ENCODE measurements at places on chromosomes 16 and 17.

GRCh38 chr17:78401246-78401645, 22.8 kb downstream of the PGS1 start:
- DNase-seq = no peak

DNA sequence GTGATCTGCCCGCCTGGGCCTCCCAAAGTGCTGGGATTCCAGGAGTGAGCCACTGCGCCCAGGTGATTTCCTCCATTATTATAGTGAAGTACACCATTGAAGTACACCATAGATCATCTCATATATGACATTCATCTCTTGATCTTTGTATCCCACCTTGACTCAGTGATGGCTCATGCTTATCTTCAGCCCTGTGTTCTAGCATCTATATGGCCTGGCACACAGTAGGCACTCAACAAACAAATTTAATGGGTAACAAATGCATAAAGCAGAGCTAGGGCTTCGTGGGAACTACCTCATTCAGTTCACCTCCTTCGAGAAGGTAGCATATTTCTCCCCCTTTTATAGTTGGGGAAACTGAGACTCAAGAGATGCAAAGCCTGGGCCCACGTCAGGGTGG, 952 bp downstream of the ENKD1 start:
- DNase-seq = no peak

GRCh38 chr17:61248399-61248798, 151.2 kb upstream of the TBX2 start:
- DNase-seq = no peak

DNA sequence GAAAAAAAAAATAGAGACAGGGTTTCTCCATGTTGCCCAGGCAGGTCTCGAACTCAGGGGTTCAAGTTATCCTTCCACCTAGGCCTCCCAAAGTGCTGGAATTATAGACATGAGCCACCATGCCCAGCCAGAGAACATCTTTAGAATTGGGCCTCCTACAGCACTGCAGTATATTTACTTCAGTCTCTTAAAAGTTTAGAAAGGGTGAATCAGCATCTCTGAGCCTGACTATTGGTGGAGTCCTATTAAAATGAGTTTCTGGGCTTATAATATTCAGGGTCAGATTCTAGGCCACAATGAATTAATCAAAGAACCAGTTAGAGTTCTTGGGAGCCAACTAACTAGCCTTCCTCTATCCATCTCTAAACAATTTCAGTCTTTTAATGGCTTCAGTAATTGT, 22.8 kb downstream of the TADA2A start:
- no peak for DNase-seq

GRCh38 chr17:59018019-59018418, 88.7 kb downstream of the TRIM37 start:
- no peak for DNase-seq

DNA sequence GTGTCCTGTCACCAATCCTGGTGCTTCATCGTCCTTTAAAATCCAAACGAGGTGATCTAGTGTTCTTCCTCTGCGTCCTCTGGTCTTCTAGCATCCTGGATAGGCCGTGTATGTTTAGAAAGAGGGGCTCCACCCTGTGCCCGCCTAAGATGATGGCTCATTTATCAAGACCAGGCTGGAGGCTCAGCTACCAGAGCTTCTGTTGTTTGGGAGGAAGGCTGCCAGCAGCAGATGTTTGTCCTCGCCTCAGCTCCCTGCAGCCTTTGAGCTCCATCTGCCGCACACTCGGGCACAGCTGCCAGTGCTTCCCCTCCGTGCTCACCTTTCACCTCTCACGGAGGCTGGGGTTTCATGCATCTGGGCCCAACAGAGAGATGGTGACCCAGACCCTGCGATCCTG, 954.7 kb upstream of the RBFOX1 start:
- no peak for DNase-seq

DNA sequence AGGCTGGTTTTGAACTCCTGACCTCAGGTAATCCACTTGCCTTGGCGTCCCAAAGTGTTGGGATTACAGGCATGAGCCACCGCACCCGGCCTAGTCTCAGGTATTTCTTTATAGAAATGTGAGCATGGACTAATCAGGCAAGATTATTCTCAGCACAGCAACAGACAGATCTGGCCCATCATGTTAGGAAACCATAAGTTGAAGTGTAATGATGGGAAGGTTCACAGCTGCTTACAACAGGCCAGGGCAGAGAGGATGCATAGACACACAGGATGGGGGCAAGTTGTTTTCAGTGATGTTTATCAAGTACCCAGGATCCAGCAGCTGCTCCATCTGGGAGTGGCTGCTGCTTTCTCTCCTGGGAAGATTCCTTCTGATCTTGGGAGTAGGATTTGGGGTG, 16.6 kb upstream of the NOS2 start:
- DNase-seq = no peak

- DNase-seq = no peak
These were observed 7.6 kb downstream of the SNN start for GRCh38 chr16:11675561-11676511.

DNA sequence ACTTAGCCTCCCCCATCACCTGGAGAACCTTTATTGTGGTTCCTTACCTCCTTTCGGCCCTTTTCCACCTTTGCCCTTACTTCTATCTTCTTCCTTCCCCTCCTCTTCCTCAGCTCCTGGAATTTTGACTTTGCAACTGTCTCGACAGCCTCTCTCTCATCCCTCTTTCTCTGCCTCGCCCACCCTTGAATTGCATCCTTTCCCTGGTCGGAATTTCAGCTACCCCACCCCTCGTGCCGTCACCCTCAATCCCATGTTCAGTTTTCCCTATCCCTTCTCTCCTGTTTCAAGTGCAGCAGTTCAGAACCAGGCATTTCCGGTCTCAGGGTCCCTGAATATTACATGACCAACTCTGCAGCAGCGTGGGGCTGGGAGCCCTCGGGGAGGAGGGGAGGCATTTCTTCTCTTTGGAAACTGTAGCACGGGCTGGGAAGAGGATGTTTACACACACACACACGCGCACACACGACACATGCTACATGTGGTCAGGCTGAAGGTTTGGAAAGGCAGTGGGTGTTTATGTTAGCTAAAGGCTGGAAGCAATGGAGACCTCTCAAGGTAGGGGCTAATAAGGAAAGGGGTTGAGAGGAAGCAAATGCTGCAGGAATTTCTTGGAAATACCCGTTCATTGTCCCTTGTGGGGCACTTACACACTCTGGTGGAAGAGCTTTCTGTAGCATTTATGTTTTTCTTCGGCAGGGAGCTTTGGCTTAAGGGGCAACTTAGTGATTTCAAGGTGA, 971 bp downstream of the MINK1 start:
- no peak for DNase-seq

Measured in hematopoietic multipotent progenitor cell (in vitro differentiated cells).